ENCODE measurements at places on chromosomes 3 and 15.

DNA sequence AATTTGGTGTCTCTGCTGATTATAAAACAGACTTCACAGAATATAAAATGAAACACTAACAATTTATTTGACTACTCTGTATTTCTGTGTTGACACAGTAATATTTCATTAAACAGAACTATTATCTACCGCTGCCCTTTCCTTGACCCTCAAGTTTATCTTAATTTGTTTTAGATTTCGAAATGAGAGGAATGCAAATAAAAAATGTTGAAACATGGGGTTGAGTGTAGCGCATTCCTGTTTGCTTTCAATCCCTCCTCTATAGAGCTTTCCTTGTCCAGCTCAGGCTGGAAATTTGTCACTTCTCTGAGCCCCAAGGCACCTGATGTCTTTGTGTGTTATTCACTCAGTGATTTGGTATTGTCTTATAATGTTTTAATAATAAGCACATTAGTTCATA, 550.2 kb downstream of the ZBBX start:
- no peak for DNase-seq

DNA sequence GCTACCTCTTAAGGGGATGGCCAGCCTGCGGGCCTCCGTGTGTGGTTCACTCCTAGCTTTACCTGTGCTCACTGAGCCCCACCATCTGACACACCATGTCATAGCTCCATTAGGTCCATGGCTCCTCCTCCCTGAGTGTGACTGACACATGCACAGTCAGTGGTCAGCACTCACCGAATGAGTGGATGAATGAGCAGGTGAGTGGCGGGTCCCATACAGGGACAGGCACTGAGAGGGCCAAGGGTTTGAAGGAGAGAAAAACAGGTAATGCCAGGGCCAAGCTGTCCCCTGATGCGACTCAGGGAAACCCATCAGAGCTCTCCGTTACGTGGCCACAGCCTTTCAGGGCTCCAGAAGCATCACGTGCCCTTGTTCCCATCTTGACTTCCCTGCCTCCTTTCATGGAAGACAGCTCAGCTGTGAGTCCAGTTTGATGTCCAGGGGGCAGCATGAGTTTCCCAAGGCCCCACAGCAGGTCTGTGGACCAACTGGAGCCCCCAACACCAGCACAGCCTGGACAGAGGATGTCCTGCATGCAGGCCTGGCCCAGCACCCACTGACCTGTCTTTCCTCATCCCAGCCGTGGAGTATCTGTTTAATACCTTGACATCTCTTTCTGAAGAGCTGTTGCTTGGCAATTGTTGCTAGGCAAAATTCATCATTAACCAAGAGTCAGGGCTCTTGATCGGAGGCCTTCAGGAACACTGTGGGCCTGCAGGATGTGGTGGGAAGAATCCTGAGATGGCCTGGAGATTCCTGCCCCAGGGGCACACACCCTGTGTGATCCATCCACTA, 84.4 kb downstream of the PLXNA1 start:
- DNase-seq, result no peak

GRCh38 chr3:197362081-197362480, 63.7 kb upstream of the DLG1 start:
- DNase-seq, result no peak

DNA sequence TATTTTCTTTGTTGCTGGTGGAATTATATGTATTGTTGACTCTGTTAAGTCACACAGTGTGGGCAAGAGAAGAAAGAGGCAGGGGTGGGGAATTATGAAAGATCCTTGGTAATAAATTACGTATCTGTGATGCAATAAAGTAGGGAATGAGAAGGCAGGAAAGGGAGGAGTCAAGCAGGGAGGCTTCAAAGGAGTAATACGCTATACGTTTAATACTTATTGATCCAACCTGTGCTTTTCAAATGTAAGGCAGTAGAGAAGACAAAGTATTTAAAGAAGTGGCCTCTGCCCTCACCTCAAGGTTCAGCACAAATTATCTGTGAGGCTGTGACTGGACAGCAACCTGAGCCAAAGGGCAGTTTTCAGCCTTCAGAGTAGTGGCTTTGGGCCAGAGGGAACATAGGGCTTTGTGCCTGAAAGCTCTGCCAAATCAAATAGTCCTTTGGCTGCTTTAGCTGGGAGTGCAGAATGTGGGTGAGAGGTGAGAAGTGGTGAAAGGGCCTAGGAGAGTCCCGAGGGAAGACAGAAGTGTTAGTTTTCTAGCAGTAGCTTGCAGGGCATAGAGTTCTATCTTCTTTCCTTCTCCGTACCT, 1.2 kb upstream of the PLIN1 start:
- DNase-seq, result no peak

- DNase-seq, result no peak
Measured at GRCh38 chr3:172708921-172709773, 1.7 kb downstream of the NCEH1 start.

DNA sequence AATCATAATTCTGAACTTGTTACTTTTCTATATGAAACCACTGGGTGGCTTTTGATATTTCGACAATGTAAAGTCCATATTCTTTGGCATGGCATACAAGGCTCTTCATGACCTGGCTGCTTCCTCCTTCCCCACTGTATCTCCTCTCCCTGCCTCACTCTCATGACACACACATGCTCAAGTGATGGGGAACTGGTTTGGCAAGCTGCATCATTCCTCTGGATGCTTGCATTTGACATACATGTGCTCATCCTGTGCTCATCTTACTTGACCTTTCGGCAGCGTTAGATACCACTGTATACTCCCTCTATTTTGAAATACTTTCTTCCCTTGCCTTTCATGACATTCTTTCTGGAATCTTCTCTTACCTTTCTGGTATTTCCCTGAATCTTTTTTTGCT, 51.8 kb upstream of the ZDHHC23 start:
- DNase-seq, result no peak

GRCh38 chr15:95252404-95252803, 1021.0 kb downstream of the MCTP2 start:
- DNase-seq, result no peak

- DNase-seq, result no peak
Measured at GRCh38 chr3:60746695-60747416, 504.4 kb downstream of the FHIT start.

DNA sequence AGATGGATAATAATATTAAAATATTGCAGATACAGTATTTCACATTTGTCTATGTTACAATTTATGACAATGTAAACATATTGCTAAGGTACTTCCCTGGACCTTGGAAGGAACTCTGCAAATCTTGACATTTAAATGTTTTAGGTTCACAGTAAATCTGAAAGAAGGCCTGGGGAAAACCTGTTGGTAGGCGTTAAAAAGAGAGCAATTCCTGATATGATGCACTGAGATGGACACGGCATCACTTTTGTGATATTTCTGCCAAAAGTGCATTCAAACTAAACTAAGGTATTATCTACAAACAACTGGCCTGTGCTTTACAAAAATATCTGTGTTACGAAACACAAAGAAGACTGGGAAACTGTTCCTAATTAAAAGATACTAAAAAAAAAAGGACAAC, 6.1 kb upstream of the TP63 start:
- no peak for DNase-seq

- no peak for DNase-seq
Measured at GRCh38 chr3:172259111-172259541, 189.1 kb downstream of the GHSR start.

- no peak for DNase-seq
Measured at GRCh38 chr15:66800584-66801235, 98.7 kb downstream of the SMAD6 start.

DNA sequence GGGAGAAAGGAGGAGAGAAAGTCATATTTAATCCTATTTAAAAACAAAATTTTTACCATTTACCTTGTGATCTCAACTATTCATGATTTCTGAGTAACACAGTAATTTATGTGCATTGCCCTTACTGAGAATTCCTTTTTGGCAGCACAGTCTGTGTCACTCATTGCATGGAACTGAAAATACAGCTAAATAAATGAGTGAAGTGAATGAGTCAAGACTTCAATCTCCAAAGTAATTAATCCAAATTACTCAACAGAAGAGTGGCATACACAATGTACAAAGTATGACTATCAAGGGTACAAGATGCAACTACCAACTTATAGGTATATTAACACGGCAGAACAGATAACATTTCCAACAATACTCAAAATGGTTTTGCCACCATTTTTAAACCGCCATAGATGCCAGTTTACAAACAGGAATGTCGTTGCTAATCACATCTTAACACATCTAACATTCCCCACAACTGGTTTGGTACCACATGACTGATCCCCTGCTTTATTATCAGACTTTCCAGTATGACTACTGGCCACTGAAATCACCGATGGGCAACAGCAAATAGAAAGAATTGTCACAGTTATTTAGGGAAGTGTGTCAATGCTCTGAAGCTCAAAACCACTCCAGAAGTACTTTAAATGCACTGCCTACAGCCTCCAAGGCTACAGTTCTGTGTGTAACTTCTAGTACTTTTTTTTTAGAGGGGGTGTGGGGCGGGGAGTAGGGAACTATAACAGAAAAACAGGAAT, 410.4 kb downstream of the SHQ1 start:
- DNase-seq, result no peak

DNA sequence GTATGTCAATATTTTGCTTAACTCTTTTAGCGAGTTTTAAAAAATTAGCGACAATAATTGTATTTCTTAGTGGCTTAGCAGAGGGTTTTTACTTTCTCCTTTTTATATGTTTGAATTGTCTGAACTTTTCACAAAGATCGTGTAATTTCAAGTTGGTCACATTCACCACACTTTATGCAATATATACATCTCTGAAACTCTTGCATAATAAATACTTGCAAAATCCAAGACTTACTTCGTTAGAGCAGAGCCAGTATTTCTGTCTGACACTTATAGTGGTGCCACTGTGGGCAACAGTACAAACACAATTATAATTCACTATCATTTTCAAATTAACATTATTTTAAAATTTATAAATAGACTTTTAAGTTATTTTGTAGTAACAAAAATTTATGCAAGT, 62.0 kb downstream of the SUCNR1 start:
- no peak for DNase-seq

GRCh38 chr3:33044676-33045075, 52.3 kb downstream of the GLB1 start:
- no peak for DNase-seq

GRCh38 chr3:54703923-54704322, 223.9 kb downstream of the LRTM1 start:
- no peak for DNase-seq

- DNase-seq, result no peak
Measured at GRCh38 chr3:8741581-8742261, 8.1 kb downstream of the CAV3 start.

- no peak for DNase-seq
Measured at GRCh38 chr3:184261854-184262763, 756 bp upstream of the CAMK2N2 start.

DNA sequence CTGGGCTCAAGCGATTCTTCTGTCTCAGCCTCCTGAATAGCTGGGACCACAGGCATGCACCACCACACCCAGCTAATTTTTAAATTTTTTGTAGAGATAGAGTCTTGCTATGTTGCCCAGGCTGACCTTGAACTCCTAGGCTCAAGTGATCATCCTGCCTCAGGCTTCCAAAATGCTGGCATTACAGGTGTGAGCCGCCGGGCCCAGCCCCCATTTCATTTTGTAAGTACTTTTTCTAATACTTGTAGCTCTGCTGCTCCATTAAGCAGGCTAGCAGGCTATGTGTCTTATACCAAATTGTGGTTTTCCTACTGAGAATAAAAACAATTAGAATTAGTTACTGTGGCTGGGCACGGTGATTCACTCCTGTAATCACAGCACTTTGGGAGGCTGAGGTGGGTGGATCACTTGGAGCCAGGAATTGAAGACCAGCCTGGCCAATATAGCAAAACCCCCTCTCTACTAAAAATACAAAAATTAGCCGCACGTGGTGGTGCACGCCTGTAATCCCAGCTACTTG, 22.4 kb downstream of the NIPA1 start:
- no peak for DNase-seq

GRCh38 chr3:134250717-134251220, at the start of gene RYK:
RYK (minus strand) TSS chr3:134250859; CDS start chr3:134250654, 205 bp downstream.
- DNase-seq, result peak; percentile 56

GRCh38 chr3:16130066-16130465, 44.4 kb upstream of the GALNT15 start:
- no peak for DNase-seq

DNA sequence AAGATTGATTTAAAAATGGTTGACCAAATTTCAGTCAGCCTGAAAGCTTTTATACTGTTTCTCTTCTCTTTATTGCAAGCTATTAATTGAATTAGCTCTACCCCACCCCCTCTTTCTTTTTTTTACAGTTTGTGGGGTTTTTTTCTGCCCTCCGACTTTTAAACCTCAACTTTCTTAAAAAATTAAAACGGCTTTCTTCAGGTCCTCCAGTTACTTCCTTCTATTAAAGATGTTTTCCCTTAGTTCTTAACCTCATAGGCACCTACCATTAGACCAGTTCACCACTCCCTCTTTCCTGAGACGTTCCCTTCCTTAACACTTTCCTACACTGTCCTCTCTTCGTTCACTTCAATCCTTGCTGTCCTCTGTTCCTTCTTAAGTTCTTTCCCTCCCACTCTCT, 52.4 kb downstream of the ATP8B4 start:
- DNase-seq, result no peak

GRCh38 chr15:100249096-100249815, 92.5 kb downstream of the ADAMTS17 start:
- no peak for DNase-seq
